ENCODE measurements at places on chromosomes 1 and 21.

- DNase-seq: no peak
Observed at GRCh38 chr1:68969441-68969840, 472.6 kb upstream of the DEPDC1 start.

DNA sequence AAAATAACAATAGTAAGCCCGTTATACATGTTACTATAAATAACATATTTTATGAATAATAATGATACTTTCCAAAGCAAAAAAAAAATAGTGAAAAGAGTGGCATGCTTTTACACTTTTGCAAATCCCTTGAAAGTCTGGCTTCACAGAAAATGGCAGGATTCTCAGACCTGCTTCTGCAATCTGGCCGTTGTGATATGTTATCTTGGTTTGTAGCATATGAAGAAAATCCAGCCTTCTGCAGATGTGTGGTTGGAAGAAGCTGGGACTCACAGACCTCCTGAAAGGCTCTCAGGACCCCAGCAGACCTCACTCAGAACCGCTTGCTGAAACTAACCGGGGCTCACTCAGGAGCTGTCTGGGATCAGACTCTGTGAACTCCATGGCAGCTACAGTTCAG is 256.0 kb upstream of the TMEM51 start:
- DNase-seq: no peak

DNA sequence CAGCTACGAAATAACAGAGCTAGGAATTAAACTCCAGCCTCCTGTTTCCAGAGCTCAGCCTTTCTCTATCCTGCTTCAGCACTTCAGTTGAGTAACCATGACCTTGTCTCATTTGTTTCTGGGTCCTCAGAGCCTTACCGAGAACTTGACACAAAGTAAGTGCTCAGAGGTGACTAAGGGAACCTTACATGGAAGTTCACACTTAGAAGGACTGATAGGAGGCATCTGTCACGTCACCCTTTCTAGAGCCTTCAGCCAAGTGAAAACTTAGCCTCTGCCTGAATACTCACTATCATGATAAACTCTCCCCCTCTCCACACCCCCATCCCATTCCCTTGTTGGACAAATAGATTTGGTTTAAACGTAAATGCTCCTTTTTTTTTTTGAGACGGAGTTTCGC is 9.8 kb upstream of the LUZP1 start:
- no peak for DNase-seq

GRCh38 chr1:113875714-113876113 is 4.2 kb upstream of the PTPN22 start:
- no peak for DNase-seq

Data from stimulated activated naive CD8-positive, alpha-beta T cell treated with anti-CD3 and anti-CD28 coated beads, Interleukin-15, Interleukin-2, amounts not matched to agents 100 U/mL and 50 U/mL, for 24 hours (primary cell).